ENCODE measurements at places on chromosomes 11 and 22.

- no peak for DNase-seq
Observed at GRCh38 chr11:40328890-40329614, 1130.4 kb downstream of the LRRC4C start.

- no peak for DNase-seq
Observed at GRCh38 chr11:70574725-70575347, 176.5 kb downstream of the CTTN start.

GRCh38 chr11:76728778-76729177, 54.4 kb upstream of the TSKU start:
- no peak for DNase-seq

DNA sequence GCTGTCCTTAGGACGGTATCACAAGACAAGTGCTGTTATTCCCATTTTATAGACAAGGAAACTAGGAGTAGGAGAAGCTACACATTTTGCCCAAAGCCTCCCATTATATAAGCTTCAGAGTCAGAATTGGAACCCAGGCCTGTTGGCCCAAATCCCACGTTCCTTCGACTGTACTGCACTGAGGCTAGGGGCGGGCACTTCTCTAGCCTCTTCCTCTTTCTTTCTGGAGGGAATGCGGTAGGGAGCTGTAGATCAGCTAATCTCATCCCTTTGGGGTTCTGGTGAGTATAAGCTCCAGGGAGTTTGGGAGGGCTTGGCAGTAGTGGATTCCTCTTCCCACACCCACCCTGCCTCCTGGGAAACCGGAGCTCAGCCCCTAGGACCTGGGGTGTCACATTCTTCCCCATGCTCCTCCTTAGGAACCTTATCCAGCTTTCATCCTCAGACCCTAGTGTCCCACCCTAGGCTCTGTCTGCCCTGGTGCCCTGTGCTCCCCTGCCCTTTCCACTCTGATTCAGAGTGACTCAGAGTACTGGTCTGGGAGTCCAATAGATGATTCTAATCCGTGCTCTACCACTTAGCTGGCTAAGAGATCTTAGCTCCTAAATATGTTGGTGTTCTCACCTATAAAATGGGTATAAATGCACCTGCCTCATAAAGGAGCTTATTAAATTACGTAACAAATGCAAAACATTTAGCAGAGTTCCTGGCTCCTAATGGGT, 29.3 kb downstream of the PHLDB1 start:
- DNase-seq, result no peak

DNA sequence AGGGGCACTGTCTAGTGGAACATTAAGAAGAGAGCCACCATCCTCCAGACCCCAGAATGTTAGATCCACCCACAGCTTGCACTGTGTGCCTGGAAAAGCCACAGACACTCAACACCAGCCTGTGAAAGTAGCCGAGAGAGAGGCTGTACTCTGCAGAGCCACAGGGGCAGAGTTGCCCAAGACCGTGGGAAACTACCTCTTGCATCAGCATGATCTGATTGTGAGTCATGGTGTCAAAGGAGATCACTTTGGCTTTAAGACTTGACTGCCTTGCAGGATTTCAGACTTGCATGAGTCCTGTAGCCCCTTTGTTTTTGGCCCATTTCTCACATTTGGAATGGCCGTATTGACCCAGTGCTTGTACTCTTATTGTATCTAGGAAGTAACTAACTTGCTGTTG, 115.9 kb upstream of the CCDC179 start:
- no peak for DNase-seq

DNA sequence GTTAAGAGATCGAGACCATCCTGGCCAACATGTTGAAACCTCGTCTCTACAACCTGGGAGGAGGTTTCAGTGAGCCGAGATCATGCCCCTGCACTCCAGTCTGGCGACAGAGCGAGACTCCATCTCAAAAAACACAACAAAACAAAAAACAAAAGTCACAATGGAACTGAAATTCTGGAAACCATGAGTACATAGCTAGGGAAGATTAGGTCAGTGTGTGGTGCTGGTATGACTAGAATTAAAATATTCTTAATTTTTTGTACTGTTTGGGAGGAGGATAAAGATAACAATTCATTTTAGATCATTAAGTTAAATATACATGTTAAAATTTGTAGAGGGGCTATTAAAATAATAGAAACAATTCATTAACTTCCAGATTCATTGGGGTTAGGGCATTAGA, 344.4 kb downstream of the TBC1D22A start:
- no peak for DNase-seq

DNA sequence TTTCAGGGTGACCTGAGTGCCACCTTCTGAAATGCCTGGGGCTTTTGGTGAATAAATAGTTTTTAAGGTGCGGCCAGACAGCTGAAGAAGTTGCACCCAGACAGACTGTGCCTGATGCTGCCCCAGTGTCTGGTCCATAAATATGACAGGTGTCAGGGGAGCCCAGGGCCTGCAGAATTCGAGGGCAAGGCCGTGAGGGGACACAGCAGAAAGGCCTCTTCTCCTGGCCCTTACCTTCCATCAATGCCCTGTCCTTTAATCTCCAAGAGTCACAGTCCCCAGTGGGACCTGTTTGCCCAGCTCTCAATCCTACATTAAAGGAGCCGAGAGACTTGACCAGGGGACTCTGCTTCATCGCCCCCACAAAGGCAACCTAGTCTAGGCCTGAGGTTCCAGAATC, 45.7 kb downstream of the NAT10 start:
- no peak for DNase-seq

DNA sequence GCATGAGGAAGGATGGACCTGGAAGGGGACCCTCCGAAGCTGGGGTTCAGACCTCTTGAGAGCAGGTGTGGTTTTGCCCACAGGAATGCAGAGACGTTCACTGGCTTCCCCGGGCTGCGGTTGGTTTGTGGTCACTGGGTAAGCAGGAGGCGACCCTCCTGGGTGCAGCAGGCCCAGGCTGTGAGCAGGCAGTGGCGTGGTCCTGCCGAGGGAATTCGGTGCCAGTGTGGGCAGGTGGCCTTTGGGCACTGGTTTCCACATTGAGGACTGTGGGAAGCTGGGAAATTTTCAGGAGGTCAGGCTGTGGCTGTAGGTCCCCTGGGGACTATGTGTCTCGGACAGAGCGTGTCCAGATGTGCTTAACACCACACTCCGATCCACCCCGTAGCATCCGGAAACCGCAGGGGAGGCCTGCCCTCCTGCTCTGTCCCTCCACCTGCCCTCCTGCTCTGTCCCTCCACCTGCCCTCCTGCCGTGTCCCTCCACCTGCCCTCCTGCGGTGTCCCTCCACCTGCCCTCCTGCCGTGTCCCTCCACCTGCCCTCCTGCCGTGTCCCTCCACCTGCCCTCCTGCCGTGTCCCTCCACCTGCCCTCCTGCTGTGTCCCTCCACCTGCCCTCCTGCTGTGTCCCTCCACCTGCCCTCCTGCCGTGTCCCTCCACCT, 27.5 kb downstream of the TPCN2 start:
- DNase-seq, result no peak

- no peak for DNase-seq
Observed at GRCh38 chr11:115222218-115222862, 281.9 kb downstream of the CADM1 start.

- no peak for DNase-seq
Observed at GRCh38 chr11:43797337-43797736, 83.3 kb upstream of the ALKBH3 start.

GRCh38 chr11:17978553-17979287, 34.1 kb downstream of the SERGEF start:
- peak; percentile 20 for DNase-seq

DNA sequence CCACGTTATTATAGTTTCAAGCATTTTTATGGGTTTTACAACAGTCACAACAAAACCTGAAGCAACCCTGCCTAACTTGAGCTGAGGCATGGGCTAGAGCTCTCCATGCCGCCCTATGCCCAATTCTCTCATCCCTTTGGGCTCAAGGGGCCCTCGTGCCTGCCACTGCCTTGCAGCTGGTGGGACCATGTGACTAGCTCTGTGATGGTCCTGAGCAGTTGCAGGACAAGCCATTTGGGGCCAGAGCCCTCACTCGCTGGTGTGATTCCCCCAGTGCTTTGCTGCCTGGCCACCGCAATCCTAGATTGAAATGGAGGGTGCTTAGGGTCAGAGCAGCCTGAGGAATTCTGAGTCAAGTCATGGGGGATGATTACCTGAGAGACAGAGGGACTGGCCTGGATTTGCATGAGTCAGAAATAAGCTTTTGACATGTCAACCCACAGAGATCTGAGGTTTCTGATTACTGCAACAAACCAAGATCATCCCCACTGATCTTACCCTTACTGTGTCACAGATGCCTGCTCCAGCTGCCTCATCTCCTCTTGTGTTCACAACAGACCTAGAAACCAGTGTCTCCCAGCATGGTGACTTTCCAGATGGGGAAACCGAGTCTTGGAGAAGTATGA, 323.7 kb downstream of the BRD1 start:
- DNase-seq, result no peak

DNA sequence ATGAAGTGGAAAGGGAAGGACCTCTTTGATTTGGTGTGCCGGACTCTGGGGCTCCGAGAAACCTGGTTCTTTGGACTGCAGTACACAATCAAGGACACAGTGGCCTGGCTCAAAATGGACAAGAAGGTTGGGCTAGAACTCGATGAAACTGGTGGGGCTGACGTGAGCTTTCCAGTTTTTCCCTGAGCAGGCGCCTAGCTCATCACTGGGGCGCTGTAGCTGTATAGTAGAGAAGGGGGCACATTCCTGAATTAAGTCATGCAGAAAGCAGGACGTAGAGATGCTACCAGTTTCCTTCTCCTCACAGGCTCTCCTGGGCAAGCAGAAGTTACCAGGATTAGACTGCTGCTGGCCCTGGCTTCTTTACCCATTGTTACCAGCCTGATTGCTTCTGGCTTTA, 33.3 kb downstream of the NF2 start:
- DNase-seq, result no peak

DNA sequence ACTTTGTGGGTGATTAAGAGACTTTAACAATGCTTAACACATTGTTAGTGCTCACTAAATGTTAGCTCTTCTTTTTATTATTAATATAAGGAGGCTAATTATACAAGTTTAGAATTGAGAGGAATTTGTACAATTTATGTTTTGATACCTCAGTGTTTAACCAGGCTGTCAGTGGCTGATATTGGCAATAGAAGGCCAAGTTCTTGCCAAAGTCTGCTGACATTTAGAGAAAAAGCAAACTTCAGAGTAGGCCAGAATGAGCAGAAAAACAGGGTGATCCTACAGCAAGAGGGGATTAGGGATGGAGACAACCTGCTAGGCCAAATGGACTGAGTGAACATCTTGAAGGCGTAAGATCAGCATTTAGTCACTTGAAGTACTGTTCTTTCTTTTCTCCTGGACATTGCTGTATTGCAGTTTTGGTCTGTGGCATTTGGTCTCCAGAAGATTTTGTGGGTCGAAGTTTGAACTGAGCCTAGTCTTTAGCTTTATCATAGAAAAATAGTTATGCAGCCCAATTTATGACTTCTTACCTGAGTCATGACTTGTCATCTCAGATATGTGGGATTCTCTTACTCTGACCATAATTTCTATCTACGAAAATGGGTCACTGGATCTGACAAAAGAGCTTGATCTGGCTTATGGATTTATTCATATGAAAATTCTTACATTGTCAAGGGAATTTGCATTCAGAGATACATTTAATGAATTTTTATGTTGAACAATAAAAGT, 9.0 kb downstream of the TRIM44 start:
- DNase-seq, result no peak

DNA sequence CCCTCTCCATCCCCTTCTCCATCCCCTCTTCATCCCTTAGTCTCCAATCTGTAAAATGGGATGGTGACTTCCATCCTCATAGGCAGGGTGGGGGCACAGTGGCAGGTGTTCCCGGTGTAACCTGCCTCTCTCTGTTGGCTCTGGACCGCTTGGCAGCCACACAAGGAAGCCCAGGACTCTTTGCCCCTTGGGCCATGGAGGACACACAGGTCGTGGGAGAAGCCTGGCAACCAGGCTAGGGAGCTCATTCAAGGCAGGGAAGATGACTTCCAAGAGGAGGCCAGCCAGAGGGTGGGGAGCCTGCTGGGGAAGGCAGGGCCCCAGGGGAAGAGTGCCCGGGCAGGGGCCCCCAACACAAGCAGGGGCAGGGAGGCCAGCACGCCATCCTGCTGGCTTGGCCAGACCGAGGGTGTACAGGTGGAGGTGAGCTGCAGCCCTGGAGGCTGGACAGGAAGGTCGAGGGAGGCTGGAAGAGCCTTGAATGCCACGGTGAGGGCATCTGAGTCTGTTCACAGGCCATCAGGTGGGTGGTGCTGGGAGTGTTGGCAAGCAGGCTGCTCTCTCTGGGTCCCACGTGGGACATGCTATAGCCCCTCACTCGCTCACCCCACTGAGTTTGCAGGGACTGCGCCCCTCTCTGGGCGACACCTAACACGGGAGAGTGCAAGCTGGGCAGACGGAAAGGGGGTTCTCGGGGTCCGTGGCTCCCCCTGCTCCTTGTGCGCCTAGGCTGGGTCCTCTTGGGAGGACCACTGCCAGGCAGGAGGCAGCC, 15.5 kb upstream of the CTSD start:
- DNase-seq, result no peak

- DNase-seq, result no peak
Observed at GRCh38 chr11:71440021-71440755, 8.0 kb downstream of the DHCR7 start.

- peak; percentile 89 for DNase-seq
Observed at GRCh38 chr22:46762238-46763050, at the start of gene TBC1D22A. Gene TBC1D22A (plus strand): TSS chr22:46762650. CDS start chr22:46762787, 137 bp downstream.

DNA sequence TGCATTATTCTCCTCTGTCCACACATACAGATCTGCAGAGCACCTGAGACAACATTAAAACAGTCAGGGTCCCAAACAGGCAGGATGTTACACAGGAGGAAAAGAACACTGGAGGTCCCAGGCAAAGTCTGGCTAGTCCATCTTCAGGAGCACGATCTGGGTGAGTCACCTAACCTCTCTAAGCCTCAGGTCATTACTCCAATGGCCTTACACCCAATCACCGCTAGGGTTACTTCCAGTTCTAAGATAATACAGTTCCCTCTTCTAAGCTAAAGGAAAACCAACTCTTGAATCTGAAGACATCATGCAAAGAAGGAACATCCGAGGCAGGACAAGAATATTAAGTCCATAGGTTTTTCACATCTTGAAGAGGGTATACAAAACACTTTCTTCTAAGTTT, 24.5 kb downstream of the ASCC2 start:
- no peak for DNase-seq

- DNase-seq, result no peak
Observed at GRCh38 chr11:70585236-70585545, 186.9 kb downstream of the CTTN start.

- DNase-seq, result no peak
Observed at GRCh38 chr11:67281552-67282150, 7.5 kb upstream of the ANKRD13D start.

GRCh38 chr22:26225207-26225606, 55.9 kb downstream of the SEZ6L start:
- DNase-seq, result no peak

GRCh38 chr22:46654927-46655595, 34.9 kb downstream of the GRAMD4 start:
- no peak for DNase-seq

DNA sequence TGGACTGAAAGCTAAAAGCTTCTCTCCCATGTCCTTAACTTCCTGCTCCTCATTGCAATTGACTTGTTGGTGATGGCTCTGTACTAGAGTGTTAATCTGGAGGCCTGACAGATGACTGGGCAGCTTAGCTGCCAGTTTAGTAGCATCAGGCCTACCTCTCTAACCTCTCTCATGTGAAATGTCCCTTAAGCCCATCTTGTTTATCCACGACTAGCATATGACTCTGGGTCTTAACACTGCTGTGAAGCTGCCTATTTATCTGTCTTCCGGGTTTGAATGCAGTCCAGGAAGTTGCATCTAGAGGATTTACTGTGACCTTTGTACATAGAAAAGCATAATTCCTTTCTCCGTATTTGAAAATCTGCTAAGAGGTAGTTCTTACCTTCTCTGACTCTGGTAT, 85.3 kb upstream of the HORMAD2 start:
- DNase-seq, result no peak

GRCh38 chr11:132941024-132941646, 591.2 kb downstream of the OPCML start:
- DNase-seq, result no peak
